ENCODE measurements at places on chromosomes 6 and 20.

GRCh38 chr20:13447385-13448180 lies 191.1 kb downstream of the TASP1 start:
- DNase-seq = no peak

DNA sequence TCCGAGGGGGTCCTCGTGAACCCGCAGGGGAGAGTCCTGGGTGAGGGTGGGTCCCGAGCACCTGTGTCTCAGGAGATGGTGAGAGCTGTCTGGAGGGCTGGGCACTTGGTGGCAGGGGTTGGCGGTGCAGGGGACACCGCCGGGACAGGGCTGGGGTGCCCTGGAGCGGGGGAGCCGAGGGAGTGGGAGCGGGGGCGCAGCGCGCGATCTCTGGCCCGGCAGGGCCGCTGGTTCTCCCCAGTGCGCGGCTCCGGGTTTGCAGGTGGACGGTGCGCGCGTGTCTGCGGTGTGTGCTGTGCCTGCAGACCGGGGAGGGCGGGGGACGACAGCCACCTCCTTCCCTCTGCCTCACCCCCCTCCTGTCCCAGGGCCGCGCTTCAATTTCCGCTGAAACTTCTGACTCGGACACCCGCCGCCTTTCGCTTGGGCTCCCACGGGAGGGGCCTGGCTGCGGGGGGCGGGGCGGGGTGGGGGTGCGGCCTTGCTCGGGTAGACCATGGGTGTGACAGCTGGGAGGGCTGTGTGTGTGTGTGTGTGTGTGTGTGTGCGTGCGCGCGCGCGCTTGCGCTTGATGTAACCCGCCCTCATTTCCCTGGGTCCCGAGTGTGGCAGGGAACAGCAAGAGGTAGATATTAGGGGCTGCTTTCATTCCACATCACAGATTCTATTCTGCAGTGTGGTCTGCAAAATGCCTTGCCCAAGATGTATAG lies 1.2 kb downstream of the TRIB3 start:
- peak; percentile 73 for DNase-seq

DNA sequence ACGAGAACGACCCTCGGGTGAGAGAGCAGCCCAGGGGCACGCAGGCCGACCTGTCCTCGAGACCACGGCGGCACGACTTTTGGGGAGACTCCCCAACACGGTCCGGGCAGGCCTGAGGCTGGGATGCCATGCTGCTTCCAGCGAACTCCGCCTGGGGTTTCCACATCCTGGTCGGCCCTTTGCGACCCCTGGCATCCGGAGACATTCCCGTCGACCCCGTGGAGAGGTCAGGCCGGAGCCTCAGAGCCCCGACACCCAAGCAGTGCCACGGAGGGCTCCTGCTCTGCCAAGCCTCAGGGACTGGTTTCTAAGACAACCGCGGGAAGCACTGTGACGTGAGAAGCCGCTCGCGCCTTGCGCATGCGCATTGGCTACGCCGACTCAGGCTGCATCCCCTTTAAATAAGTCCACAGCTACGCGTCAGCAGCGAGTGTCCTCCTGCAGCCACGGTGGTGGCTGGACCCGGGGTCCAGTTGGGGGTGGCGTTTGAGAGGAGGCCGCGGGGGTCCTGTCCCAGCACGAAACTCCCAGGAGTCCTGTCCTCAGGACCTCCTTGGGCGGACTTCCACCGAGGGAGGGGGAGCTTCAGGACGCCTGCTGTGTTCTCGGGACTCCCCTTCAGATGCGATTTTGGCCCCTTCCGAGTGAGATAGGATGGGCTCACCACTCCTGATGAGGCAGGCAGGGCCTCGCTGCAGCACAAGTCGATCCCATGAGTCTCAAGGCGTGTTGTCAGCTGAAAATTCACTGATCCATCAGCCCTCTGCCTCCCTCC lies 1089.3 kb upstream of the DEFB115 start:
- DNase-seq = no peak

- no peak for DNase-seq
Measured at GRCh38 chr6:88134575-88134974, 31.6 kb downstream of the CNR1 start.

DNA sequence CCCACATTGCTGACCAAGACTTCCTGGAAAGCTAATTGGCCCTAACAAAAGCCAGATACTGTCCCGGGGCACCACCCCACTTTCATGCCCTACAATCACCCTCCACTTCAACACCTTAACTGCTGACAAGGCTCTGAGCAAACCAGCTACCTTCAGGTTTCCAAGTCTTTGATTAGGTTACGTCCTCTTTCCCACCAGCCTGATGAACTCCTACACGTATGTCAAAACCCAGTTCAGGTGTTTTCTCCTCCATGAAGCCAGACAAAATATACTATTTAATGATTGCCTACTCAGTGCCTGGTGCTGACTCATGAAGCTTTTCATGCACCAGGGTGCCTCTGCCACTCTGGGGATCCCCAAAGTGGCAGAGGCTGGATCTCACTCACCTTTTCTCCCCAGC lies 58.6 kb downstream of the CDH22 start:
- no peak for DNase-seq

DNA sequence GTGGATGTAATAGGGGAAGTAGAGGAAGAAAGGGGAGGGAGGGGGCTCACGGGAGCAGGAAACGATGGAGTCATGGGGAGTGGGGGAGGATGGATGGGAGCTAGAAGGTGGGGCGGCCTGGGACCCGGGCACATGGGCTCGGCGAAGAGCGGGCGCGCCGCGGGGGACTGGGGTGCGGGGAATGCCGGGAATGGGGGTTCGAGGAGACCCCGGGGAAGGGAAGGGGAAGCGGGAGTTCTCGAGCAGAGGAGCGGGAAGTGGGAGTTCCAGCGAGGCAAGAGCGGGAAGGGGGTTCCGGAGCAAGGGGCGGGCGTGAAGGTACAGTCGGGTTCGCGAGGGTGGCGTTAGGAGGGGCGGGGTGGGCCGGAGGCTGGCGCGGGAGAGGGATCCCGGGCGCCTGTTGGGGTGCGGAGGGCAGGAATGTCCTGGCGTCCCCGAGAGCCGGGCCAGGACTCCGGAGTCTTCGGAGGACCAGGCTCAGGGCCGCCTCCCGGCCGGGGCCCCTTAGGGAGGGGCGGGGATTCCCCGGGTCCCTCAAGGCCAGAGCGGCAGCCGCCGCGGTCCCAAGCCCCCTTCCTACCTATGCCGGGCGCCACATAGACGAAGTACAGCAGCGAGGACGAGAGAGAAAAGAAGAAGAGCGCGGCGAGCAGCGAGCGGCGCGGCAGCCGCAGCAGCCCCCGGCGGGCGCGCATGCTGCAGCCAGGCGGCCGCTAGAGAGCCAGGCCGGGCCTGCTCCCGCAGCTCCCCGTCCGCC lies 504 bp downstream of the B4GALT5 start:
- peak; percentile 22 for DNase-seq

- DNase-seq = no peak
Measured at GRCh38 chr6:146190581-146190980, 161.7 kb downstream of the GRM1 start.

DNA sequence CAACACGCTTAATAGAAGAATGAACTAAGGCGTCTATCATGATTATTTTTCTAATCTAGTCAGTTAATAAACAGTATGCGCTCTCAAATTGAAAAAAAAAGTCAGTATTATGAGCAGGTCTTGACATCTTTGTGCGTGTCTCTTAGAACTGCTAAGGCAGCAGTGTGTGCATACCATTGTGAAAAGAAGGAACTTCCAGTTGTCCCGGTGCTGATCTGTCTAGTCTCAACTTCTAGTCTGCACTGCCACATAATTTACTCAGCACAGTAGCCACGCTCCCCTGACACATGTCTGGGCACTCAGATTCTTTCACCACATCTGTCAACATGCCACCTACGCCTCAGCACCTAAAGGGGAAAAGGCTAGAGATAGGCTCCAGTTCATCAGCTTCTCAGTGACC lies 61.1 kb upstream of the SPDEF start:
- no peak for DNase-seq

DNA sequence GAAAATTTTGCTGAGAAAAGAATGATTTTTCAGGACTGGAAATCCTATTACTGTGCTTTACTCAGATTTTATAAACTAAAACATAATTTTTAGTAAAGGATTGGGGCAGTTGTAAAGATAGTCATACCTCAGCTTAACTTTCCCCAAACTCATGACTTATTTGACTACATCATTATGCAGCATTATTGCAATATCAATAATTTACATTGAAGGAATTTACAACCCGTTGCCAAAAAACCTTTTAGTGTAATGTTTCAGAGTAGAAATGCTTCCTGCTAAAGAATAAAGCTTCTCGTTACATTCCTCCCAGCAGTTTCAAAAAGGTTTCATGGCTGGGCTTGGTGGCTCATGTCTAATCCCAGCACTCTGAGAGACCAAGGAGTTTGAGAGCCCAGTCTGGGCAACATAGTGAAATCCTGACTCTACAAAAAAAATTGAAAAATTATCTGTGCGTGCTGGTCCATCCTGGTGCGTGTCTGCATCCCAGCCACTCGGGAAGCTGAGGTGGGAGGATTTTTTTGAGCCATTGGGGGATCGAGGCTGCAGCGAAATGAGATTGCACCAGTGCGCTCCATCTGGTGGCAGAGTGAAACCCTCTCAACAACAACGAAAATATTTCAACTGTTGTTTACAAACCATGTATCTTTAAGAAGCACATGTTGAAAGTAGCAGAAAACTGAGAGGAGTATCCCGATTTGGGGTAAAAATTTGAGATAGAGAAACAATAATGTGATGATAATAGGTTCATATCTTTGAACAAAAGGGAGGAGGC lies 4.4 kb downstream of the AMD1 start:
- DNase-seq = peak; percentile 46

DNA sequence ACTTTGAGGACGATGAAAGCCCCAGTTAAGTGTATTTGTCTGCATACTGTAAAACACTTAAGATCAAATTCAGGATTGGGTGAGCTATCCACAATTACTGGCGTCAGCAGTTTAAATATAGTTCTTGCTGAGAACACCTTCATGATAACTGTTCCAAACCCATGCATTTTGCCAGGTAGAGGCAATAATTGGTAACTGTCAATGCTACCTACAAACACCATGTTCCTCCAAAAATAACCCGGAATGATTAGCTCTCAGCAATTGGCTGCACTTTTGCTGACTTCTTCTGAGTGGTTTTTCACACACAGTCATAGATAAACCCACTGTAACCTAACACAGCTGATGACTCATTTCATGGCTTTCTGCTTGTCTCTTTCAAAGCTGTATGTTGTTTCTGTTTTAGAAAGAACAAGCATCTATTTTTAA lies 1358.6 kb upstream of the GJE1 start:
- DNase-seq = no peak

GRCh38 chr6:72321788-72322187 lies 300.1 kb upstream of the KCNQ5 start:
- DNase-seq = no peak

GRCh38 chr20:15890407-15890982 lies 682.8 kb downstream of the KIF16B start:
- DNase-seq = no peak

GRCh38 chr6:34243131-34243771 lies 5.6 kb downstream of the SMIM29 start:
- DNase-seq = no peak

GRCh38 chr6:31874836-31875572 lies 3.8 kb downstream of the SLC44A4 start:
- no peak for DNase-seq

DNA sequence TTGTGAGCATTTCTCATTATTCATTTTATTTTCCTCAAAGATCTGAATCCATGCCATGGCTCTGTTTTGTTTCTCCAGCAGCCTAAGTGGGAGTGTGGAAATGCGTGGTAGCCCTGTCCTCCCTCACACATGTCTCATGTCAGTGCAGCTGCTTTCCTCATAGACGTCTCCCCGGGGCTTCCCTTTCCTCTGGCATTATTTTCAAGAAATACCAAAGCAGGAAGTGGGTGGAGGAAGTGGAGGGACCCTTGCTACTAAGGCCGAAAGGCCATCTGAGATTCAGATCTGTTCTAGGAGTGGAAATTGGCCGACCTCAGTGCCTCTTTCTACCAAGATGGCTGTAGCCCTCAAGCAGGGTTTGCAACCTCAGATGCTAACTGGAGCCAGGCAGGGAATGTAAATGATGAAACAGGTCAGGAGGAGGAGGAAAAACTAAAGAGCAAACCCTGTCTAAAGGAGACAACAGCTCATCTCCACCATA lies 420.9 kb upstream of the PLCB4 start:
- no peak for DNase-seq

DNA sequence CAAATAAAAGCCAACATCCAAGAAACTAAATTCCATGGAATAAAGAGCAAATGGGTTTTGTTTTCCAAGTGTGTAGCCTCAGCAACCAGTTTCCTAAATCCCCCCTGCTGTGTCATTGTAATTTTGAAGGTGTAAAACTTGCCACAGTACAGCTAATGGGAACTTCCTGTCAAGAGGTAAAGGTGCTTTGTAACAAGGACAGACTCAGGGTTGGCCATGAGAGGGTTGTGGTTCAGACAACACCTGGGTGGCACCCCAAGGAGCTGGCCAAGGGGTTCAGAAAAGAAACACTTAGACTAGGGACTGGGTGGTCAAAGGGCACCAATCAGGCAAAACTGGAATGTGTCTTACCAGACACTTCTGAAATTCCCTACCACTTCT lies 52.4 kb upstream of the LYRM2 start:
- DNase-seq = no peak

- no peak for DNase-seq
Measured at GRCh38 chr20:60281295-60281694, 323.1 kb downstream of the CDH26 start.

DNA sequence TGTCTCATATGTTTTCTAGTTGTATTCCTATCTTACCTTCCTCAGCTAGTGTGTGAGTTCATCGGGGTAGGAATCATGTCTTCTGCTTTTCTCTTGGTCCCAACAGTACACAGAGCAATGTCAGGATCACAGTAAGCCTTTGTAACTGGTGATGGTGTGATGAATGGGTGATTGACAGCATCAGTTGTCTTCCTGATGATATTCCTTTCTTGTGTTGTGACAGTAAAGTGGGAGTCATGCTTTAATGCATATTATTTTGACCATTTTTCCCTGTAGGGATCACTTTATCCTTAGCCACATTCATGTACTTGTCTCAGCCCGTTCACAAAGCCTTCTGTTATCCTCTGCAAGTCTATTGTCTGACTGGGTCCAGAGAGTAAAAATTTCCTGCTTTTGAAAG lies 501.7 kb downstream of the UTRN start:
- no peak for DNase-seq

GRCh38 chr6:56314683-56315523 lies 67.5 kb upstream of the COL21A1 start:
- DNase-seq = no peak

DNA sequence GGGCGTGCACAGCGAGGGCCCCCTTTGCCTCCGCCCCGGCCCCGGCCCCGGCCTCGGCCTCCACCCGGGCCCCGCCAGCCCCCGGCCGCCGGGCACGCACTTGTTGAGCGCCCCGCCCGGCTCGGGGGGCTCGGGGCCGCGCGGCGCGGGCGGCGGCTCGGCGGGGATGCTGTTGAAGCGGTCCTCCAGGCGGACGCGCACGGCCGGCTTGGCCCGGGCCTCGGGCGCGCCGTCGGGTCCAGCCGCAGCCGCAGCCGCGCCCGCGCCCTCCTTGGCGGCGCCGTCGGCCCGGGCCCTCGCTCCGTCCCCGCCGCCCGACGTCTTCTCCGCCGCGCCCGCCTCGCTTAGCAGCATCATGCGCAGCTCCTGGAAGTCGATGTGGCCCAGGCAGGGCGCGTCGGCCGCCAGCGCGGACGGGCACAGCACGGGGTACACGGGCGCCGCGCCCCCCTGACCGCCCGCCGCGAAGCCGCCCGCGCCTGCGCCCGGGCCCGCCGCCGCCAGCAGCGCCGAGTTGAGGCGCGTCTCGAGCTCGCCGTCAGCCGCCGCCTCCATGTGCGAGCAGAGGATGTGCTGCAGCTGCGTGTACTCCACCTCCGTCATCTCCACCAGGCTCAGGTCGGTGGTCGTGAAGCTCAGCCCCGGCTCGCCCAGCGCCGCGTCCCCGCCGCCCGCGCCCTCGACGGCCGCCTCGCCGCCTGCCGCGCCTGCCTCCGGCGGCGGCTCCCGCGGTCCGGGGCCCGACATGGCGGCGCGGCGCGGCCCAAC lies 514 bp downstream of the TCFL5 start:
- peak; percentile 22 for DNase-seq

Measured in germinal center (tissue), 1 donor.